ENCODE measurements at places on chromosomes 5 and 9. TPM values are rescaled to one million over a fixed set of nuclear protein-coding genes. Genes with fewer than 3 reads are reported as not detected.

The SPINK13 gene
- 1.1 TPM for polyA plus RNA-seq

The TAS2R1 gene
- polyA plus RNA-seq = 0.42 TPM

The SLCO6A1 gene
- not detected for polyA plus RNA-seq

DNA sequence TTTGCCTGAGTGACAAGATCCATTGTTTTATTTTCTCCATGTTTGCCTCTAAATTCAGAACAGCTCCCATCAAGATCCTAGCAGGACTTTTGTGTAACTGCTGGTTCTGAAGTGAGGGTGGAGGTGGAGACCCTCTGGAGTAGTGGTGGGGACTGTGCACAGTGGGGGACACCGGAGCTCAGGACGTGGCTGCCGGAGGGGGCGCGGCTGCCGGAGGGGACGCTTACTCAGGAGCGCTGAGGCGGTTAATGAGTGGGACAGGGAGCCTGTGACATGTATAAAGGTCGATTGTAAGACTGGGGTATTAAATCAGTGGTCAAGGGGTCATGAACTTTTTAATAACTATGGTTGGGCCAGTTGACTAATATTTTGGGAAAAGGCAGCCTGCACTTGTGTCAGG is 127.0 kb upstream of the CACNA1B start:
- DNase-seq = no peak

- no peak for DNase-seq
Measured at GRCh38 chr9:124820698-124821623, 32.3 kb upstream of the WDR38 start.

DNA sequence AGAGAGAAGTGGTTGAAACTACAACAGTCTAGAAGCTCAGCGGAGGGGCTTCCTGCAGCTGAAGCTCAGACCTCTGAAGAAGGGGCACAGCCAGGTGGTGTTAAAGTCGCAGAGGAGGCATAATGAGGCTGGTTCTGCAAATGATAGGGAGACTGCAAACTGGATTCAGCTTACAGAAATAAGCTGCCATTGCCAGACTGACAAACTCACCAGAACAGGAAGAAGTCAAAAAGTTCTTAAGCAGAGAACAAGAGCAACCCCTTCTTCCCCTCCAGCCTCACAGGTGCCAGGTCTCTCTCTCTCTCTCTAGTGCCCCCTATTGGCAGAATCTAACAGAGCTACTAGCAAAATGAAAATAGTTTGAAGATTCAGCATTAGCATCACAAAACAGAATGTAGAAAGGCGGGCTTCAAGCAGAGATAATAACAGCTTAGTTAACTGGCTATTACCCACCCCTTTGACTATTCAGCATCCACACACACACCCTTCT is 76.7 kb downstream of the GRAMD2B start:
- DNase-seq = no peak

The TMEM171 gene
- 5.2 TPM for polyA plus RNA-seq

DNA sequence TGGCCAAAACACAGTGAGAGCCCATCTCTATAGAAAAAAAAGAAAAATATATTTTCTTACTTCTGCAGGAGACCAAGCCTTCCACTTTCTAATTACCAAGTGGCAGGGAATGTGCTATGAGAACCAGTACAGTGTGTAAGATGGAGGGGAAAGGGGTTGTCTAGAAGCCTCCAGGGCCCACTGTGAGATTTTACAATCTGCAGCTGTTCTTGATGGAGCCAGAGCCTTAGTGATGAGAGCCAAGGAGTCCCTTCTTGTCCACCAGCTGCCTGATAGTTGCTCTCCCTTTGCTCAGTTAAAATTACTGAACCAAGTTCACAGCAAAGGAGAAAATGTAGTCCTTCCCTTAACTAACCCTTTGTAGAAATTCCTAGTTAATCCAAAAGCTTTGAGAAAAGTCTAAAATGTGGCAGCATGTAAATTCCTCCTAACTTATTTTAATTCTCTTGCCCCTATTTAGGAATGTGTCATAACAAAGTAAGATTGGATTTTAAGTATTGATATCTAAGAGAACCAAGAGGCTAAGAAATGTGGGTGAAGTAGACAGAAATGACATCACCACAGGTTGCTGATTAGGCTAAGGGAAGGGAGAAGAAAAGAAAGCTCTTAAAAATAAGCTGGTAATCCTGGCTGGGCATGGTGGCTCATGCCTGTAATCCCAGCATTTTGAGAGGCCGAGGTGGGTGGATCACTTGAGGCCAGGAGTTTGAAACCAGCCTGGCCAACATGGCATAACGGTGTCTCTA is 19.3 kb downstream of the SRP19 start:
- no peak for DNase-seq

DNA sequence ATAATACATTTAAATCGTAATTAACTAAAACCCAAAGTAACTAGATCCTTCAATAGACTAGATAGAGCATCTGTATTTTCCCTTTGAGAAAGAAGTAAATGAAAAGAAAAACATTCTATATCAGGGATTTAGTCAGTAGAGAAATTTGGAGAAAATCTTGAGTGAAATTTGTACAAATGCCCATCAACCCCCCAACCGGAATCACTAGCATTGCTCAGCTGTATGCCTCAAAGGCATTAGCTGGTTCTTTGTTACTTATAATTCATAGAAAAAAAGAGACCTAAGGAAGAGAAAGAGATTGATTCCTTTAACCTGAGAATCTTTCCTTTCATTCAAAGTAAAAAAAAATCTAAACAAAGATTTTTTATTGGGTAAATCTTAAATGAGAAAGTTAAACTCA is 659 bp downstream of the OMD start:
- no peak for DNase-seq

DNA sequence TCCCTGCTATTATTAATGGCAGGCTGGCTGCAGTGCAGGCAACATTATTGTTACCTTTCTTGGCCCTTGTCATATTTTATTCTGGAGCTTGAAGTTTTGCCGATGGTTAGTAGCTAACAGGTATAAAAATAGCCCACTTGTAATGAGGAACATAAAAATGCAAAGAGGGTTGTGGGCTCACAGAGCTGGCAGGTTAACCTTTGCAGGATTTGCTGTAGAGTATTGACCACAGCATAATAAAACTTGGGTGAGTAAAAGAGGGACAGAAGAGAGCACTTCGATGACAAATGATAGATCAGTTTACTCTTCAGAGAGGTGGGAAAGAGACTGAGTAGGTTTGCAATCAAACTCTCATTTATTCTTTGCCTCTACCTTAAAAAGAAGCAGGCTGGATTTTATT is 49.7 kb upstream of the SGCD start:
- no peak for DNase-seq

DNA sequence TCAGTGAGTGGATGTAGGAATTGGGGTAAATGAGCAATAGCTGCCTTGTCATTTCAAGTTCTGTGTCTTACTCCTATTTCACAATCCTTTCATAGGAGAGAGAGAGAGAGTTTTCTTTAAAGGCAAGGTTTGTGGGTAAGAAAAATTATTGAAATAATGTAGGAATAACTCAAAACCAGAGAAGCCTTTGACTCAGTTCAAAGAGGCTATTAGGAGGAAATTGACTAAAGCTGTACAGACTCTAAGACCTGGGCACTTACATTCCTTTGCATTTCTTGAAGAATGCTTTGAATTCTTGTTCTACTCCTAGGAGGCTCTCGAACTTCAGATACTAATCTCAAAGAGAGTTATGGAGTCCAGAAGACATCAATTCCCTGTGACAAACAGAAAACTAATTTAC is 257.1 kb downstream of the FBXL7 start:
- DNase-seq = no peak

GRCh38 chr9:130446101-130446861 is 1.5 kb downstream of the ASS1 start:
- no peak for DNase-seq

- no peak for DNase-seq
Measured at GRCh38 chr9:95512709-95513095, 4.1 kb downstream of the PTCH1 start.

GRCh38 chr9:70205366-70206020 is 53.3 kb upstream of the SMC5 start:
- DNase-seq = no peak

The PCDHA6 gene
- 0.38 TPM for polyA plus RNA-seq

The FOXD4L4 gene
- polyA plus RNA-seq = not detected

GRCh38 chr5:138241688-138242571 is 28.8 kb upstream of the CDC23 start:
- DNase-seq = peak; percentile 33

The PRR7 gene
- polyA plus RNA-seq = 1.0 TPM

GRCh38 chr9:118459913-118460312 is 755.7 kb downstream of the TLR4 start:
- DNase-seq = no peak

DNA sequence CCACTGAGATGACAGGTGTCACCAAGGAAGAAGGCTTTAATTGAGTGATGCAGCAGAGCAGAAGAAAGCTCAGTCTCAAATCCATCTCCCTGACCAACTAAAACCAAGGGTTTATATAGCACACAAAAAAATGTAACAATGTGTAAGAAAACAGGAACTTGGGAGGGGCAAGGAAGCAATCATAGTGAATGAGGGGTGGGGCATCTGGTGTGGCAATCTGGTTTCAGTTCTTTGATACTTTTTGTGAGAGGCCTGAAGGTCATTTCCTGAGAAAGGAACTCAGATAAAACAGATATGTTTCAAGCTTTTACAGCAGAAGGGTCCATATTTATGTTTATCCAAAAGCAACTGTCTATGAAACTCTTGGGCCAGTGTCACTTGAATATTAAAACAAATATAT is 19.7 kb downstream of the CD180 start:
- DNase-seq = no peak

The MLANA gene
- 1.0 TPM for polyA plus RNA-seq

DNA sequence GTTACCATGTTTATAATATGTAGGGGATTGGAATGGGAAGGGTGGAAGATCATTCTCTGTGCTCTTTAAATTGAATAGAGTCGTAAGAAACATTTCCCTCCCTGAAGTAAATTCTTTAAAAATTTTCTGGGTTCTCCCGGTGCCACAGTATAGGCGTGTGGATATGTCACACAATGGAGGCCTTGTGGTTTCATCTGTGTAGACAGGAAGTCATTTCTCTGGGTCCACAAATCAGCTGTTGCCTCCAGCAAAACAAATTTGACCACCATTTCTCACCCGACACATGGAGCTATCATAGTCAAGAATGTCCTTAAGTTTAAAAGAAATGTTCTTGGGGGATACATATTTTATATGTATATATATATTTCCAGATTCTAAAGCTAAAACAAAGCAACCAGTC is 17.4 kb downstream of the CEP78 start:
- no peak for DNase-seq

DNA sequence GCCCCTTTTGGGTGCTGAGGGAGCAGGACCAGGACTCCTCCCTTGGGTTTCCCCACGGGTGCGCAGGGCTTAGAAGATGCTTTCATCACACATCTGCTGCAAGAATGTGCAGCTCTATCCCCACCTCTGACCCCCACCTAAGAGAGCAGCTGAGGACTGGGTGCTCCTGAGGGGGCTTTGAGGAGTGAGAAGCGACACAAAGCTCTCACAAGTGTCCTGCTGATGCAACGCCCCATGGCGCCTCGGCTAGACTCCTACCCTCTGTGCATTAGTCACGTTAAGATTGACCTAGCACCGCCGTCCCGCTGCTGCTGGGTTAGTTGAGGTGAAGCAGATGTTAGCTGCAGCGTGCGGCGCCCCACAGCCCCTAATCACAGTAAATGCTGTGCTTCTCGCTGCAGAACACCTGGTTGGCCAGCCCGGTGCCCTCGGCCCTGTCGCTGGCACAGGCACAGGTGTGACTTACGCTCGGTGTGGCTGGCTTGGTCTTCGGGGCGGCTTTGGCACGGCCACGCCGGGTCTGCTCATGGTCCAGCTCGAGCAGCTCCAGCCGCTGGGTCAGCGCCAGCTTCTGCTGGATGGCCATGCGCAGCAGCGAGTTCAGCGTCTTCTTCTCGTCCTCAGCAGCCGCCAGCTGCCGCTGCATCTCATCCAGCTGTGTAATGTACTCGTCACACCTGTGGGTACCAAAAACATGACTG is 45.0 kb upstream of the IPPK start:
- no peak for DNase-seq

DNA sequence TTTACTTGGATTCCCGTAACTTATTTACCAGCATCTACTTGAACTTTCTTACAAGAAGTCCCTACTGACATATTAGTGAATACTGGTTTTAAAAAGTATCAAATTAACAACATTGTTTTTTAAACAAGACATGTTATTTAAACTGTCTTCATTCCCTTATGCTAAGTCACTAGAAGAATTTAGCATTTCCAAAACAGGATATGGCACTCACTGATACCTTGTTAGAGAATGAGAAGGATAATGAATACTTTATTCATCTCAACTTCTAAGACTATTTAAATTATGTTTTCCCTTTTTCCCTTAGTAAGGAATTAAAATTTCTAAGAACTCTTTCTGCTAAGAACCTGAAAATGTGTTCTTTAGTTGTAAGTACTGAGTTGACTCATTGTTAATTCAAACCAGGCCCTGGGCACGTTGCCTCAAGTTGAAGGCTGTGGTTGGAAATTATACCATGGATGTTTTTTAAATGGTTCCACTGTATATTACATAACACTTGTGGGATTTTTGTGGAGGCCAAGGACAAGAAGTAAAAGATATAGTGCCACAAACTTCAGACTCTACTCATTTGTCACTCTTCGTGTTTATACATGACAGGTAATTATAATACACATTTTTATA is 219.0 kb upstream of the EDIL3 start:
- DNase-seq = no peak

- peak; percentile 70 for DNase-seq
Measured at GRCh38 chr9:126490871-126491567, 122.7 kb upstream of the LMX1B start.

The NOXA1 gene
- 6.7 TPM for polyA plus RNA-seq

DNA sequence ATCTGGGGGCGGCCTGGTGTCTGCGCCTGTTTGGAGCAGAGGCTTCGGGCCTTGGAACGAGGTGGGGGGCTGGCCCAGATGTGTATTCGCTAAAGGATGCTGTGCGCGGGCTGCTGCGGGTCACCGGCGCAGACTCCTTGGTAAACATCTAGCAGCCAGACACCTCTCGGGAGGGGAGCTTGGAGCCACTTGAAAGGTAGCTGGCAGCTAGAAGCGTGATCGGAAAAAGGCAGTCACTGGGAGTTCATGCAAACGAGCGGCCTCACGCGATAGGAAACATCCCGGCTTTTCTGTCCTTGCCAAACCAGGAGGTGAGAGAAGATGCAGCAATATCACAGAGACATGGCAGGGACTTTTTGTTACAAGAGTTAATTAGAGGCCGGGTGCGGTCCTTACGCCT is 8.1 kb downstream of the LAMC3 start:
- DNase-seq = no peak

GRCh38 chr5:24474685-24475084 is 170.1 kb downstream of the CDH10 start:
- DNase-seq = no peak

Data from left kidney (tissue), 8 donors.